ENCODE measurements at places on chromosomes 11 and 22.
A peak's percentile ranks its signal among the peaks of the same experiment; 100 is the strongest.

GRCh38 chr11:69398529-69399492 is 82.7 kb upstream of the LINC01488 start:
- DNase-seq = no peak

- DNase-seq = no peak
Measured at GRCh38 chr11:73784080-73784634, 3.5 kb upstream of the MRPL48 start.

GRCh38 chr11:106311531-106312230 is 234.2 kb downstream of the AASDHPPT start:
- DNase-seq = no peak

GRCh38 chr11:28833169-28833568 is 725.0 kb downstream of the METTL15 start:
- no peak for DNase-seq

- DNase-seq = no peak
Measured at GRCh38 chr22:20777420-20778177, 3.7 kb downstream of the SERPIND1 start.

DNA sequence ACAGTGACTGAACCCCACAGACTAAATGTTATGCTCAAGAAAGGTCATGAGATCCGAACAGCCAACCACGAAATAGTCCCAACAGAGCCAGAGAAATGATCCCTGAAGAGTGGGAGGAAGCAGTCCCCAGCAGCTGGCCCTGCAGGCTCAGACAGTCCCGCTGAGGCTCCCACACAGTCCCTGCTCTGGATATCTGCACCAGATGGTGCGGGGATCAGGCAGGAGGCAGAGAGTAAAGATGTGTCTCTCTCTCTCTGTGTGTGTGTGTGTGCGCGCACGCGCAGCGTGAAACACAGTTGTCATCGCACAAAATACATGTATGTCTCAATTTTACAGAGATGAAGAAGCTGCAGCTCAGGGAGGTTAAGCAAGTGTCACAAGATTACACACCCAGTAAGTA is 27.9 kb downstream of the GUCY1A2 start:
- peak; percentile 35 for DNase-seq

GRCh38 chr11:118791961-118792569 is 1.1 kb upstream of the DDX6 start:
- DNase-seq = no peak

DNA sequence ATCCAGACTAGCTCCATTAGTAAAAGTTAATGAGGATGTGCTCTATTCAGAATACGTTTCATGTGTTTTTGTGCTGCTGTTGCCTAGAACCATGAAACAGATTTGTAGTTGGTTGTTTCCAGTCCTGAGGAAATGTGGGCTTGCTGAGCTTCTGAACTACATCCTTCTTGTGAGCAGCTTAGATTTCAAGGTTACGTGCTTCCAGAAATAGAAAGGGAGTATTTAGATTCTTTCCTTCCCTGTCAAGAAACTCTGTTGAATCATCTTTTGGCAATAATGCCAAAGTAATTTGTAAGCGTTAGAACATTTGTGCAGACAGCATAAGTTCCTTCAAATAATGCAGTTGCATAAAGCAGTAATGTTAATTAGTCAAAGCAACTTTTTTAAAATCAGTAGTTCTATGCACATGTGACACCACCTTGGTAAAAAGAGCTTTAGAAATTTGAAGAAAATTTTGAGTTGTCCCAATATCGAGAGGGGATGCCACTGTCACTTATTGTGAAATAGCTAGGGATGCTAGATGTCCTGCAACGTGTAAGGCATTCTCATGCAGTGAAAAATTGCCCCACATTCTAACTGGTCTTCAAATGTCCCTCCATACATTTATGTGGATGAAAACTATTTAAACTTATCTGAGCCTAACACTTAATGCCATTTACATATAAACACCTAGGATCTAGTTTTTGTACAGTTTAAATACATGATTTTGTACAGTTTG is 169.6 kb downstream of the ETS1 start:
- DNase-seq = no peak

DNA sequence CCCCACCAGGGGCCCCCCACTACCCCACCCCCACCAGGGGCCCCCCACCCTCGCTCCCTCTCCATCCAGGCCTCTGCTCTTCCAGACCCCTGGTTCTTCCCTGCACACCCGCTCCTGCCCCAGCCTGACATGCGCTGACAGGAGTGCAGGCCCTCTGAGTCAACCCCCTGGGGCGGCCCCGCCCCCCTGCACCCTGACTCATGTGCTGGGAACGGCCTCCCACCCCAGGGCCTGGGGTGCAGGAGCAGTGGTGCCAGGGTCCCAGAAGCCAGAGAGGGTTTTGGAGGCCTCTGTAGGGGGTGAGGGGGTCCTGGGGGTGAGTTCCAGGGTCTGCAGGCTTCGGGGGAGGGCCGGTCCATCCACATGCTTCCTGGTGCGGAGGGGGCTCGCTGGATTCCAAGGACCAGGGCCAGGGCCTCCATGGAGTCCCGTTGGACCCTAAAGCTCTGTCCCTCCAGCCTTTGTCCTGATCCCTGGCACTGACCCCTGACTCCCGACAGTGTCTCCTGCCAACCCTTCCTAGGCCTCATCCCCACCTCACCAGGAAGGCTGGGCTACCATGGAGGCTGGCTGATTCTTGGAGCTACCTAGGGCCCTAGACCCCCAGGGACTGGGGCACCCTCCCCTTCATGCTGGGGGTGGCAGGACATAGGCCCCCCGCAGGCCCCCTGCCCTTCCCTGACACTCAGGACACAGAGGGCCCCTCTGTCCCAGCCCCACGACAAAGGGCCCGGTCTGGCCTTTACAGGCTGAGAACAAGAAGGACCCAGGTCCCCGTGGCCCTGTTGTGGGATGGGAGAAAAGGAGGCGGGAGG is 583 bp upstream of the PKP3 start:
- no peak for DNase-seq

- peak; percentile 29 for DNase-seq
Measured at GRCh38 chr11:86800076-86800959, at the start of gene PRSS23. Gene PRSS23, plus strand, starts transcription at chr11:86800542. Its CDS starts 7,102 bp downstream, at chr11:86807644.

DNA sequence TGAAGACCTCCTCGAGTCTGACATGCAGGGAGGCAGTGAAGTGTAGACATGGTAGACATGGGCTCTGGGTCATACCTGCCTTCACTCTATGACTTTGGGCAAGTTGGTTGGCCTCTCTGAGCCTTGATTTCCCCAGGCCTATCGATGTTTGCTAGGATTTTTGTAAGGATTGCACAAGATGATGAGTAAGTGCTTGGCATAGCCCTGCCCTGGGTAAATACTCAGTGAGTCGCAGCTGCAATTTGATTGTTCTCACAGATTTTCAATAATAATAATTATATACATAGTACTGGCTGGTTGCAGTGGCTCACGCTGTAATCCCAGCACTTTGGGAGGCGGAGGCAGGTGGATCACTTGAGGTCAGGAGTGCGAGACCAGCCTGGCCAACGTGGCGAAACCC is 18.1 kb downstream of the MCM5 start:
- no peak for DNase-seq

GRCh38 chr11:91902312-91902711 is 322.3 kb upstream of the FAT3 start:
- DNase-seq = no peak

DNA sequence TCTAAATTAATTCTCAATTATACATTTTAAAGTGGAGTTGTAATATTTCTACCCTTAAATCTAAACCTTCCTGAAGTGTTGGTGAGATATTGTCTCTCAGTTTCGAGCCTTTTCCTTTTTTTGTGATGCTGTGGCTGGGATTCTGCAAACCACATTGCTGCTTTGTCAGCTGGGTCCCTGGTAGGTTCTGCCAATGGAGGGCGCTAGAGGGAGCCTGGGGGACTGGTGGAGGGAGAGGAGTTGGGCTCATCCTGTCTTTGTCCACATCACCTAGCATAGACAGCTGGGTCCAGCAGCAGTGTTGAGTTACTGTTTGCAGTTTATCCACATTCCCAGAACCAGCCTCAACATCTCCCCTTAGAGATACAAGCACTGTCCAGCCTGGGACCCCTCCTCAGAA is 41.0 kb downstream of the TRAF6 start:
- DNase-seq = no peak

DNA sequence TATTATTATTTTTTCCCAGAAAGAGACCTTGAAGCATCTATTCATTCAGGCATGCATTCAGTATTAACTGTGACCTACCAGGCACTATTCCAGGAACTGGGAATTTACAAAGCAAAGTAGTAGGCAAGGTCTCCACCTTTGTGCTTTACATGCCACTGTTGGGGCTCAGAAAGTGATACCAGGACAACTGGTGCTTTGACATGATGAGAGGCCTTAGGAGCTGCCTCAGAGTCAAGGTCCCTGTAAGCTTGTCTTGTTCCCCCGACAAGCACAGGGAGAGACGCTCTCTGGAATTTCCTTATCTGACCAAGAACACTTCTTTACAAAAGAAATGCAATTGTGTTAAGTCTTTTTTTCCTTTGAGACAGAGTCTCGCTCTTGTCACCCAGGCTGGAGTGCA is 2.3 kb upstream of the HMOX1 start:
- DNase-seq = no peak

DNA sequence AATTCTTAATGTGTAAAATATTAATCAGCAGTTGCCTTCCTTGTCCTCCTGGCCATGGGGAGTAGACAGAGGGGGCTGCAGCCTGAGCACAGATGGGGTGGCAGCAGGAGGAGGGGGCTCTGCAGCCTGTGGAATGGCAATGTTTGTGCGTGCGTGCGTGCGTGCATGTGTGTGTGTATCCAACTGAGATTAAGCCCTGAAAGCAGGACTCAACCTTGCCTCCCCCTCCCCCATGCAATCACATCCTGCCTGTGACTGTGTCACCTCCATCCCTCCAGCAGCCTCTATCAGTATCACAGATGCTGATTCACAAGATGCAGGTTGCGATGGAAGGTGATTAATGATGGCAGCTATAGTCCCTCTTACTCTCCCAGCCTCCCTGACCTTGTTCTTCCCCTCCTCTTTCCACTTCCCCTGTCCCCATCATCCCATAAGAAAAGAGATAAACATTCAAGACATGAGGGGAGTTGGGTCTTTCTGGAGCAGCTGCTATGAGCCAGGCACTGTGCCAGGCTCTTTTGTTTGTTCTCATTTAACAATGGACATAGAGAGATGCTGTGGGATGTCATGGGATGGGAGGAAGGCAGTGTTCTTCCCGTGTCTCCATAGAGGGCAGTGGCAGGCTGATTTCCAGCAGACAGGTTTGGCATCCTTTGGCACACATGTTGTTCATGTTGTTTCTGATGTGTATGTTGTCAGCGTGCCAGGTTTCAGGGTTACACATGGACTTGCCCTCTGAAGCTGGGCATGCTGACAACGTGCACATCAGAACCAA is 43.8 kb upstream of the NECTIN1 start:
- no peak for DNase-seq

DNA sequence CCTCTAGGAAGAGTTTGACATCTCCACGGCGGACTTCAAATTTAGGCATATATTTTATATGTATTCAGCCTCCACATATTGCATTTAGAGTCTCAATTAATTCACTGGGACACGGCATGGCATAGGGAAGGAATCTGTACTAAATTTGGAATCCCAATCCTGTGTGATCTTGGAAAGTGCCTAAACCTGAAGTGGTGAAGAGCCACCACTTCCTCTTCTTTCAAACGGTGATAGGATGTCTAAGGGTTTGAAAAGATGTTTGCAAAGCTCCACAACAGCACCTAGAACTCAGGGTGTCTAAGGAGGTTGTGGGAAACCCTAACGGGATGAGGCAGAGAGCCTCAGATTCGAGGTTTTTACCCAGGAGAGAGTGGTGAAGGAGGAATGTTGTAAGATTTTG is 1.0 kb upstream of the L3MBTL2 start:
- DNase-seq = no peak

GRCh38 chr22:30968015-30968923 is at the start of gene MORC2:
Gene MORC2, minus strand, starts transcription at chr22:30968774. Its CDS starts 885 bp downstream, at chr22:30967889.
- no peak for DNase-seq

GRCh38 chr11:64885367-64886286 is 7.2 kb upstream of the EHD1 start:
- no peak for DNase-seq

DNA sequence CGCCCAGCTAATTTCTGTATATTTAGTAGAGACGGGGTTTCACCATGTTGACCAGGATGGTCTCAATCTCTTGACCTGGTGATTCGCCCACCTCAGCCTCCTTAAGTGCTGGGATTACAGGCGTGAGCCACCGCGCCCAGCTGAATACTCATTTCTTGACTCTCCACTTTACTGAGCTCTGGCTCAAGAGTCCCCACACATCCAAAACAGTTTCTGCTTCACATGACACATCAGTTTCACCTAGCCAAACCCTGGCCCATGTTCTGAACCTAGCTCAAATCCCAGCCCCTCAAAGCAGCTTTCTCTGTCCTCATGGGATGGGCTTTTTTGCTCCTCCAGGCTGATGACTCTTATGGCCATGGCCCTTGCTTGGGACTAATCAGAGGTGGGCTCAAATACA is 9.8 kb downstream of the HYOU1 start:
- DNase-seq = no peak

Data from cerebellar cortex (tissue), 1 donor.